ENCODE measurements at places on chromosomes 7 and 10.

DNA sequence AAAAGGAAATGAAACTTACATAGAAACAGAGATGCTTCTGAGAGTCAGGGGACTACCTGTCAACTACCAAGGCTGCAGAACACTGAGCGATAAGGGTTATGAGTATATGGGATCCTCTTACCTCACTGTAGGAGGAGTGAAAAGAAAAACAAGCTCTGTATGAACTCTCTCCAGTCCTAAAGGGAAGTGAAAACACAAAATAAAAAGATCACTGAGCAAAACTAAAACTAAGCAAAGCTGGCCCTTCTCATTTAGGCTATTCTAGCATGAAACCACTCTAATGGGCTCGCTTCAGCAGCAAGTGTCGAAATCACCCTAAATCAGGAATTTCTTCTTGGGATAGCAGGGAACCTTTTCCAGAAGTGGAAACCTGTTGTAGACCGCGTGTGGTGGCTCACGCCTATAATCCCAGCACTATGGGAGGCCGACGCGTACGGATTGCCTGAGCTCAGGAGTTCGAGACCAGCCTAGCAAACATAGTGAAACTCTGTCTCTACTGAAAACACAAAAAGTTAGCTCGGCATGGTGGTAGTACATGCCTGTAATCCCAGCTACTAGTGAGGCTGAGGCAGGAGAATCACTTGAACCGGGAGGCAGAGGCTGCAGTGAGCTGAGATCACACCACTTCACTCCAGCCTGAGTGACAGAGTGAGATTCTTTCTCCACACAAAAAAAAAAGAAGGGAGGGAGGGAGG, 27.0 kb downstream of the DCLRE1C start:
- DNase-seq = no peak

DNA sequence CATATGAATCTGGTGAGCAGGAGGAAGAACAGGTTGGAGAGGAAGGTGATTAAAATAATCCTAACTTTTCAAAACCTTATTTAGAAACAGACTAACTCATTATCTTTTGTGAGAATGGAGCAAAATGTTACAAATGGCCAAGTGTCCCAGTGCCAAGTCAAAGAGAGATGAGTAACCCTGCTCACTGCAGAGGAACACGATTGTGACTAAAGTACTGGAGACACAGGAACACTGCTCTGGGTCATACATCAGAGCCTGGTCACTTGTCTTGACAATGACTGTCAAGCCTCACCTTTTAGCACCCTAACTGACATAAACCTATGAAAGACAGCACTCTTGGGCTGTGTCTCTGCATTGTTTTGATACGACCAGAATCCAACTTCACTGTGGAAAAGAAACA, 108.8 kb downstream of the SGMS1 start:
- DNase-seq = no peak

DNA sequence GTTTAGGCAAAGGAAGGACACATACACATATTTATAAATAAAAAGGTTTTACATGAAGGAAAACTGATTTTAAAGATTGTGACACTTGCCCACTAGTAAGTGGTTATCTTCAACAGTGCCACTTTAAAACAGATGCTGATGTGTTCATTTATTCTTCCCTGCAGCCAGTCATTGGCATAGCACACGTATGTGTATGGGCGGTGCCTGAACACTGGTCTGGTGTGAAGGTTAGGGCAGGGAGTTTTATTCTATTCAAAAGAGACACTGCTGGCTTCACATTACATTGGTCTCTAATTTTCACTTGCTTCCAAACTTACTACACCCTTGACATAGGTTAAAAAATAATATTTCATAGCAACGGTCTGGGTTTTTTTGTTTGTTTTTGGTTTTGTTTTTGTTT, 57.9 kb downstream of the NOD1 start:
- DNase-seq = no peak

- DNase-seq = peak; percentile 25
These were observed 130.8 kb downstream of the SORBS1 start for GRCh38 chr10:95430231-95430951.

- no peak for DNase-seq
These were observed 101.1 kb downstream of the PKD1L1 start for GRCh38 chr7:47847207-47847606.

DNA sequence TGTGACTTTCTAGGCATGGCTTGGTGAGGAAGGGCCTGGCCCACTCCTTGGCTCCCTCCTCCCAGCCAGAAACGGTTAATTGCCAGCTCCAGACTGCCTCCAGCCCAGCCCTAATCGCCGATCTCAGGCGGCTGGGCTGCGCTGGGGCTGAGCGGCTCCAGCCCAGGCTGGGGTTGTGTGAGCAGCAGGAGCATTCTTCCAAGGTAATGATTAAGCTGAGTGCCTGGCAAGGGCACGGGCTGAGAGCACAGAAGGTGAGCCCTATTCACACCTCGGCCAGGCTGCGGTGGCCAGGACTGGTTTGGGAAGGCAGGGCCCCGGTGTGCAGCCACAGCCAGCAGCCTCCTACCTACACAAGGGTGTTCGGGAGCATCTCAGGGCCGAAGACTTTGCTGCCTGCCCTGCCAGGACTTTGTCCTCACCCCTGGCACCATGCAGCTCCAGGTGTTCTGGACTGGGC, at the start of gene TMEM72:
Gene TMEM72, plus strand, starts transcription at position 257 of the 460 bp plus-strand sequence. Its CDS starts 176 bp downstream, at position 433.
- DNase-seq = peak; percentile 66

- no peak for DNase-seq
These were observed 78.1 kb upstream of the PHYHIPL start for GRCh38 chr10:59098387-59098786.

- no peak for DNase-seq
These were observed 192.7 kb downstream of the KIF20B start for GRCh38 chr10:89894051-89894450.

- DNase-seq = no peak
These were observed 46.3 kb downstream of the VPS41 start for GRCh38 chr7:38862666-38863065.

GRCh38 chr7:2830609-2831376, 13.3 kb downstream of the GNA12 start:
- DNase-seq = no peak

DNA sequence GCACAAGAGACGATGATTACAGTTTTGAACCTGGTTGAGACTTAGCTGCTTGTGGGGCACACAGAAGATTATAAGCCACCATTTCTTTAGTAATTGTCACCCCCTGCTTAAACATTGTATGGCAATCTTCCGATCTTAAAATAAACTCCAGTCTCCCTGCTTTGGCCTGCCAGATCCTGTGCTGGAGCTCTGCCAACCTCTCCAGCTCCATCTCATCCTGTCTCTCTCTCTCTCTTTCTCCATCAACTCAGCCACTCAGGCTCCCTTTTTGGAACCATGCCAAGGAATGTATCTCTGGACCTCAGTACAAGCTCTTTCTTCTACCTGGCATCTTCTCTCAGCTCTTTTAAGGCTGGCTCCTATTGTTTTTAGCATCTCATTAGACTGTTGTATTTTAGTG, 1053.2 kb downstream of the REEP3 start:
- DNase-seq = no peak

DNA sequence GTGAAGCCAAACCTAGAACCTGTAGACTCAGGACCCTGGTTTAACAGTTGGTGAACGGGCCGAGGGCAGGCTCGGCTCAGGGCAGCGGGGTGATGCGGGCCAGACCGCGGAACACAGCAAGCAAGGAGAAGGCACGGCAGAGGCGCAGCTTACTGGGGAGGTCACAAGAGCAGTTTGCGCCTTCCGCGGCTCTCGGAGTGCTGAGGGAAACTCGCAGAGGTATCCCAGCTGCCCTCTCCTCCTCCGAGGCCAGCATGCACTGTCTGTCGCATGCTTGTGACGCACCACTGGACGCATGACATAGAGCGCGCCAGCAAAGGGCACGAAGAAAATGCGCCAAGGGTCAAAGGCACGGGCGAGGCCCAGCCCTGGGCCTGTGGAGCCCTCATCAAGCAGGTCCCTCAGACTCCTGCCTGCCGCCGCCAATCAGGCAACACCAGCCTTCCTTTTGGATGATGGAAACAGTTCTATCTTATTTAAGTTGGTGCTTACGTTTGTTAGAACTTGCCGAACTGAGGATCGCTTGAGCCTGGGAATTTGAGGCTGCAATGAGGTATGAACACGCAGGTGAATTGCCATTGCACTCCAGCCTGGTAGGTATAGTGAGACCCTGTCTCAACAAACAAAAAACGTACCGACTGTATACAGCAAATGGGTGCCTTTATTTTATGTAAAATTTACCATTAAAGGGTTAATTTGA, 574.3 kb upstream of the GHITM start:
- DNase-seq = no peak

GRCh38 chr10:102710609-102711008, 3.6 kb downstream of the ARL3 start:
- no peak for DNase-seq

DNA sequence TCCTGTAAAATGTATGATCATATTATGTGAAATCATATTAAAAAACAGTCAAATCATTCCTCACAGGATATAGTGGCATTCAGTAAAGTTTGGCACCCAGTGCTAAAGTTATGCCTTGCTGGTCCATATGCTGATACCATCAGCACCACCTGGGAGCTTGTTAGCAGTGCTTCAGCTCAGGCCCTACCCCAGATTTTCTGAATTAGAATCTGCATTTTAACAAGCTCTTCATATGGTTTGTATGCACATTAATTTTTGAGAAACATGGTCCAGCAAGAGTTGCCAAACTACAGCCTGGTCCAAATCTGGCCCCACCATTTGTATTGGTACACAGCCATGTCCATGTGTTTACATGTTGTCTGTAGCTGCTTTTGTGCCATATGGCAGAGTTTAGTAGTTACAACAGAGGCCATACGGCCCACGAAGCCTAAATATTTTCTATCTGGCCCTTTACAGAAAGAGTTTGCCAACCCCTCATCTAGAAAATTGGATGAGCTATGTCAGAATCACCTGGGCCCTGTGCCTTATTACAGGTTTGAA, 30.1 kb downstream of the RAB18 start:
- DNase-seq = no peak

- no peak for DNase-seq
These were observed at the start of gene IGFBP3 for GRCh38 chr7:45920502-45921380. Gene IGFBP3 (minus strand): TSS chr7:45921272. CDS start chr7:45921140, 132 bp downstream.

DNA sequence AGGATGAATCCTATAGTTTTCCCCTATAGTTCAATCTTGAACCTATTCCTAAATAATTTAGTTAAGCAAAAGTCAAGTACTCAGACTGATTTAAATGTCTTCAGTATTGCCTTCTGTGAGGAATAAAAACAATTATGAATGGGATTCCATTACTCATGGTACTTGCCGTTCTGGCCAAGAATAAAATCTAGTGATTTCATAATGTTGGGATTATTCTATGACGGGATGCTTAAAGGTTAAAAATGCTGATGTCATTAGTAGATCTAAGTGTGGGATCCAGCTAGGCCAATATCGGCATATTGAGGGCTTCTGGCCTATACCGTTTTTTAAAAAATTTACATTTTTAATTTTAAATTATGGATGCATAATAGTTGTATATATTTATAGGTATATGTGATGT, 5.3 kb downstream of the BPGM start:
- no peak for DNase-seq

DNA sequence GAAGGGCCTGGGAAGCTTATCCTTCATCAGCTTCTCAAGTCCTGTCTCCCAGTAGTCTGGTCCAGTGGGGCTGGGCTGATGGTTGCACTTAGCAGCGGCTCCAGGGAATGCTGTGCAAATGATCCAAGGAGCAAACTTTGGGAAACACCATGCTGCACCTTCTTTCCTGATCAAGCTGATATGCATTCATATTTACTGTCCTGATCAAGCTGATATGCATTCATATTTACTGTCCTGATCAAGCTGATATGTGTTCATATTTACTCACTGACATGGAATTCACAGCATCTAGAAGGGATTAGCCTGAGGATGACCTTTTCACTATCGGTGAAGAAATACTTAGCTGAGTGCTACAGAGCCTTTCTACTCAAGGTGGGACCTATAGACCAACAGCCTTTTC, 330.7 kb downstream of the BMPER start:
- no peak for DNase-seq

GRCh38 chr10:119243488-119243887, 36.1 kb downstream of the GRK5 start:
- no peak for DNase-seq

- DNase-seq = no peak
These were observed 70.3 kb upstream of the PIP4K2A start for GRCh38 chr10:22784668-22785067.

- no peak for DNase-seq
These were observed 65.8 kb downstream of the CDK13 start for GRCh38 chr7:40015790-40016296.

- no peak for DNase-seq
These were observed 205.2 kb upstream of the SVIL start for GRCh38 chr10:29839826-29840515.

DNA sequence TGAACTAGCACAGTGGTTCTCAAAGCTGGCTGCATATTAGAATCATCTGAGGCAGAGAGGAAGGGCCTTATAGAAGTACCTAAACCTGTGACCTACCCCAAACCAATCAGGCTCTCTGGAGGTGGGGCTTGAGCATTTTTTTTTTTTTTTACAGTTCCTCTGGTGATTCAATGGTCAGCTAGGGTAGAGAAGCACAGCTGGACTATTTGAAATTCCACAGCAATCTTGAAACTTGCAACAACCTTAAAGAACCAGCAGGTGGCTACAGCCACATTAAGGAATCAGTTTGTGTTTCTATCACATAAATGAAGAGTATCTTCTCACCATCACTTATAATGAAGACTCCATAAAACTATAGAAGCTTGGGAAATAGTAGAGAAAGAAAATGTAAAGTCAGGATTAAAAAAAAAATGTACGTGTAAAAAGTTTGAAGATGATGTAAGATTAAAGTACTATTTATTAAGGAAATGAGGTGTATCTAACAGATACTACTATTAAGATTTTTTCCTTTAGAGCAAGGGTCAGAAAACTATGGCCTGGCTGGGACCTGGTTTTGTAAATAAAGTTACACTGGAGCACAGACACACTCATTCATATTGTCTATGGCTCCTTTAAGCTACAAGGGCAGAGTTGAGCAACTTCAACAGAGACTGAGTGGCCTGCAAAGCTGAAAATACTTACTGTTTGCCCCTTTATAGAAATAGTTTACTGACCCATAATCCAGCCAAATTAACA, 3.8 kb downstream of the RTKN2 start:
- DNase-seq = no peak

DNA sequence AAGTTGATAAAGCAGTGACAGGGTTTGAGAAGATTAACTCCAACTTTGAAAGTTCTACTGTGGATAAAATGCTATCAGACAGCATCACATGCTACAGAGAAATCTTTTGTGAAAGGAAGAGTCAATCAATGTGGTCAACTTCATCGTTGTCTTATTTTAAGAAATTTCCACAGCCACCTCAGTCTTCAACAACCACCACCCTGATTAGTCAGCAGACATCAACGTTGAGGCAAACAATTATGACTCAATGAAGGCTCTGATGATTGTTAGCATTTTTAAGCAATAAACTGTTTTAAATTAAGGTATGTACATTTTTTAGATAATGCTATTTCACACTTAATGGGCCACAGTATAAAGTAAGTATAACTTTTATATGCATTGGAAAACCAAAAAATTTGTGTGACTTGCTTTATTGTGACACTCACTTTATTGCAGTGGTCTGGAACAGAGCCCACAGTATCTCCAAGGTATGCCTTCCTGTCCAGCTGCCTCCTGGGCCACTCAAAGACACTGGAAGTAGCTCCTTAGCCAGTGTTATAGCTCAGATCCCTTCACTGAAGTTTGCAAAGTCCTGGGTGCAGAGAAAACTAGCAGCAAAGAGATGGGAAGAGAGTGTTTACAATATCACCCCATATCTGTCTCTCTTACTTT, 293.1 kb downstream of the ARHGAP12 start:
- no peak for DNase-seq

GRCh38 chr7:52838981-52839411, 196.4 kb upstream of the POM121L12 start:
- no peak for DNase-seq
